Activated T-helper 1 cell treated with anti-CD3 and anti-CD28 coated beads, Interleukin-12 subunit alpha, Interleukin-12 subunit beta, Interleukin-2, Interleukin-4 antibody, amounts not matched to agents 30 ng/mL and 10 ng/mL and 1 ng/mL, durations not matched to agents 14 hours and 24 hours and 36 hours (primary cell): ENCODE measurements at places on chromosomes 3 and 15.

DNA sequence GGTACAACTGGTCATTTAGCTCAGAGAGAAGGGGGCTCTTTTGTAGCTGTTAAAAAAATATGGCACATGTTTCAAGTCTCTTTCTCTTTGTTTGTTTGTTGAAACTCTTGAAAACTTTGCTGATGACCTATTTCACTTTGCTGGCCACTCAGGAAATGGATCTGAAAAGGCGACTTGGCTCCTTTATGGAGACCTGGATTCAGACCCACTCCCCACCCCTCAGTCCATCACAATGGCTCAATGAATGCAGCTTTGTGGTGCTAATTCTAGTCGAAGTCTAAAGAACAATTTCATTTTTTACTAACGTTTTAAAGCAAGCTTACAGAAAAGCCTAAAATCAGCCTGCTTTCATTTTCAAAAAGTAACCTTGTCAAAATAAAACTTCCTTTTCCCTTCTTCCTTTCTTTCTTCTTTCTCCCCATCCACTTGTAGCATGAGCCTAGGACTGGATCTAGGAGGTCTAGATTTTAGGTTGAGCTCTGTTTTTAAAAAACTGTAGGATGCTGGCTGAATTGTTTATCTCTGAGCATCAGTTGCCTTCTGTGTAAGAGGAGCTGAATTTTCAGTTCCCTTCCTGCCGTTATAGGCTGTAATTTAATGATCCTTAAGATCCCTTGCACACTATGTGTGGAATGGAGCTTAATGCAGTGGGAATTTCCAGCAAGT is 165.5 kb upstream of the FEZF2 start:
- DNase-seq: no peak

DNA sequence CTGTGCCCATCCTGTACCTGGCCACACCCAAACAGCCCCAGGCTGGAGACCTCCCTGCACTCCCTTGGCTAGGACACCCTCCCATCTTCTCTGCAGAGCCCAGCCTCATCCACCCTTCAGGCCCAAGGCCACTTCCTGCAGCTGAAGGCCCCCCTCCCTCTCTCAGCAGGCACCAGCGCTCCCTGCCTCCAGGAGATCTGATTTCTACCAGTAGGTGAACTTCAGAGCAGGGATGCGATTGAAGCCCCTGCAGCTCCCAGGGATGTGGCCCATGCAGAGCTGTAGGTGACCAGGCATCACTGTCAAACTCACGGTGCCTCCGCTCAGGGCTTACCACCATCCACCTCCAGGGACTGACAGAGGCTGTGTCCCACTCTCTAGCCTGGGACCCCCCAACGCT is 96.3 kb downstream of the NUP210 start:
- DNase-seq: no peak

GRCh38 chr3:29582273-29582672 is 301.4 kb downstream of the RBMS3 start:
- DNase-seq: no peak

DNA sequence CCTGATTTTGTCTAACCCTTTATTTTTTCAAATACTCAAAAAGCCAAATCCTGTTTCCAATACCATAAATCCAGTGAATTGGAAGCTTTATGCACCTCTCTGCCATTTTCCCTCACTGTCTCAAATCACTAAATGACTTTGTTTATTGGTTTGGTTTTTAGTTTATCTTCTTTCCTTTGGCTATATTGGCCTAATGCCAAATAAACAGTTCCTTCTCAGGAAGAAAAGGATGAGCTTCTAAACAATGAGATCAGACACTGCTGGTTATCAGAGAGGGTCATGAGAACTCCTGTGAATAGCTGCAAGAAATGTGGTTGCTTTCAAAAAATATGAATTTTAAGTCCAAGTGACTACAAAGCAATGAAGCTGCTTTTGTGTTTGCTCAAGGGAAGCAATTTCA is 359.9 kb downstream of the MECOM start:
- DNase-seq: no peak

- no peak for DNase-seq
These were observed 47.6 kb downstream of the SHOX2 start for GRCh38 chr3:158058495-158059130.

GRCh38 chr3:159803459-159803858 is 185.2 kb upstream of the IL12A start:
- DNase-seq: no peak

DNA sequence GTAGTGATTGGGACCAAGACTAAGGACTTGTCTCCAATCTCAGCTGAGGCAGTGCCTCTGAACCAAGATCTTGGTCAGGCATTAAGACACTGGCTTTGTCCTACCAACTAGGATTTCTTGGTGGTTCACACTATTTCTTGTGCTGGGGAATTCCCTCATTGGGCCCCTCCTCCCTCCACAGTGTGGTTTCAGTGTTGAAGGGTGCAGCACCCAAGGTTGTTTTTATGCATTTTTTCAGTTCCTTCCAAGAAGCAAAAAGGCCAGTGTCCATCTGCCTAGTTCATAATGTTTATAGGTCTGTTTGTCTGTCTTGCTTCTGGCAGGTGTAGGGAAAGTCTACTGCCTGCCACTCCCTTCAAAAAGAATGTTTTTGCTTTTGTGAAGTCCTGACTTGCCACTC is 10.6 kb upstream of the ITPKA start:
- DNase-seq: peak; percentile 54

- no peak for DNase-seq
These were observed at the start of gene ALDH1A2 for GRCh38 chr15:58065445-58066041. TSS of gene ALDH1A2 (minus strand) at chr15:58065711. CDS start at chr15:58065650, 61 bp downstream.

DNA sequence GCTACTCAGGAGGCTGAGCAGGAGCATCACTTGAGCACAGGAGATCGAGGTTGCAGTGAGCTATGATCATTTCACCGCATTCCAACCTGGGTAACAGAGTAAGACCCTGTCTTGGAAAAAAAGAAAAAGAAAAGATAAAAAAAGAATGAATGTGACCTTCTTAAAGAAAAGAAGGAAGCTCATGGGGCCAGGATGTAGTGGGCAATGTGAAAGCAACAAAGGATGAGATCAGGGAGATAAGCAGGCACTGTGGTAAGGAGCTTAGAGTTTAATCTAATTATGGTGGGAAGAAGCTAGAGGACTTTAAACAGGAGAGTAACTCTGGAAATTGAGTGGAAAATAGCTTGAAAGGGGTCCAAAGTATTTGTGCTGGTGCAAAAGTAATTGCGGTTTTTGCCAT is 231.6 kb upstream of the UBE2E2 start:
- DNase-seq: no peak

DNA sequence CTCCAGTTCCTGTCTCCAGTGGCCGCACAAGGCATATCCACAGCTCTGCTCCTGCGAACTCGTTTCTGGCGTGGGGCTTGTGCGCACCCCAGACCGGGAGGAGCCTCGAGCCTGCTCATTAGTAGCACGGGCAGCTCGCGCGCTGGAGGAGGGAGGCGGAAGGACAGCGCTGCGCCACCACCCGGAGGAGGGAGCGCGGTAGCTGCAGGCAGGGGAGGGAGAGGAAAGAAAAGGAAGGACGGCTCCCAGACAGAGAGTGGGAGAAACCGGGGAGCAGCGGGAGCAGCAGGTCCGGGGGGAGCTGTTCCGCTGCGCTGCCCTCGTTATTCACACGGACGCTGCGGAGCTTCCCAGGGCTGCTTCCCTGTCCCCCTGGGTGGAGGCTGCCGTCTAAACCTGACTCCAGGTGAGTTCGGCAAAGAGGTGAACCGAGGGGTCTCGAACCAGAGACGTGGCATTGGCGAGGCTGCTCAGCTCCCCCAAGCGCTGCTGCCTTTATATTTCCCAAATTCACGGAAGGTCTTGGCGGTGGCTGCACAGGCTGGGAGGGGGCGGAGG is 121.3 kb upstream of the ZNF717 start:
- no peak for DNase-seq

GRCh38 chr3:114827495-114827894 is 319.6 kb downstream of the ZBTB20 start:
- DNase-seq: no peak

- DNase-seq: no peak
These were observed 59.5 kb downstream of the SCN11A start for GRCh38 chr3:38992117-38992760.

DNA sequence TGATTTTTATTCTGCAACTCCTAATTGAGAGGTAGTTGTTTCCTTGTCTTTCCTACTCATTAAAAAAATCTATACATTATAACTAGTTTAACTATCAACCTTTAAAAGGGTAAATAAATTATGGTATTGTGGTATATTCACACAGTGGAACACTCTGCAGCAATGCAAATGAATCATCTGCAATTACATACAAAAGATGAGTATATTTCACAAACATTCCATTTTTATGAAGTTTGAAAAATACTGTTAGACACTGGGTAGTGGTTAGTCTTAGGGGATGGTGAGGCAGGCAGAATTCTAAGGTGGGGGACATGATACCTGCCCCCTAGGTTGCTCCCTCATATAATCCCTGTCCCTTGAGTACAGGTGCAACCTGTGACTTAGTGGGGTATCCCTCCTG is 44.0 kb upstream of the MAGI1 start:
- no peak for DNase-seq

DNA sequence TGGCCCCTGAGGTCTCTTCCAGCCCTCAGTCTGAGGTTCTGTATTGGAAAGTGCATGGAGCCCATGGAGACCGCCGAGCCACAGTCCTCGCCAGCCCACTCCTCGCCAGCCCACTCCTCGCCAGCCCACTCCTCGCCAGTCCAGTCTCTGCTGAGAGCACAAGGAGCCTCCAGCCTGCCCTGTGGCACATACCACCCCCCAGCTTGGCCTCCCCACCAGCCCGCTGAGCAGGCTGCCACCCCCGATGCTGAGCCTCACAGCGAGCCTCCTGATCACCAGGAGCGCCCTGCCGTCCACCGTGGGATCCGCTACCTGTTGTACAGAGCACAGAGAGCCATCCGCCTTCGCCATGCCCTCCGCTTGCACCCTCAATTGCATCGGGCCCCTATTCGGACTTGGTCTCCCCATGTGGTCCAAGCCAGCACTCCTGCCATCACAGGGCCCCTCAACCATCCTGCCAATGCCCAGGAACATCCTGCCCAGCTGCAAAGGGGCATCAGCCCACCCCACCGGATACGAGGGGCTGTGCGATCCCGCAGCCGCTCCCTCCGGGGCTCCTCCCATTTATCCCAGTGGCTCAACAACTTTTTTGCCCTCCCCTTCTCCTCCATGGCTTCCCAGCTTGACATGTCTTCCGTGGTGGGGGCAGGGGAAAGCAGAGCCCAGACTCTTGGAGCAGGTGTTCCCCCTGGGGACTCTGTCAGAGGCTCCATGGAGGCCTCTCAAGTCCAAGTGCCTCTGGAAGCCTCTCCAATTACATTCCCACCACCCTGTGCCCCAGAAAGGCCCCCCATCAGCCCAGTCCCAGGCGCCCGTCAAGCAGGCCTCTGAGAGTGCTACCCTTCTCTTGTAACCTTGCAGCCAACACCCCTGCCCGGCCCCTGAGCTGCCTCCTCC is 40.9 kb downstream of the PML start:
- DNase-seq: no peak

DNA sequence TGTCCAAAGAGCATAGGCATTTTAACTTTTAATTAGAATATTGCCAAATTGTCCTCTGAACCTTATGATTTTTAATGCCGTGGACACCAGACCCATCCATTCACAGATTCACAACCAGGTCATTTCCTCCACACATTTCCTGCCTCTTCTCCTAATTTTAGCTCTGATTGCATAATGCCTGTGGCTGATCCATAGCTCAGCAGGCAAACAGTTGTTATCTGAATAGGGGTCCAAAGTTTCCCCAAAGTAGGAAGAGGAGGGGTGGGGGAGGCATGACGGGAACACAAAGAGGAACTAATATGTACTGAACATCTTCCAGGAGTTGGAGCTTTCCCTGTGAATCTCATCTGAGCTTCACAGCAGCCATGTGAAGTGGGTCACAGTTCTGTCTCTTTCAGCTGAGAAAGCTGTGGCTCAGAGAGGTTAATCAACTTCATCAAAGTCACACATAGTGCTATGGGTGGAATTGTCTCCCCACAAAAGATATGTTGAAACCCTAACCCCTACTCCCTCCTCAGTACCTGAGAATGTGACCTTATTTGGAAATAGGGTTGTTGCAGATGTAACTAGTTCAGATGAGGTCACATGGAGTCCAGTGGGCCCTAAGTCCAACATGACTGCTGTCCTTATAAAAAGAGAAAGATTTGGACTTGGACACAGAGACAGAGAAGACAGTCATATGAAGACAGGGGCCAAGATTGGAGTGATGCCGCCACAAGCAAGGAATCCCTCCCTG is 106.7 kb upstream of the AGBL1 start:
- no peak for DNase-seq

- DNase-seq: no peak
These were observed 73.3 kb downstream of the ABHD5 start for GRCh38 chr3:43764056-43764455.

GRCh38 chr3:147415286-147415685 is 6.1 kb downstream of the ZIC1 start:
- no peak for DNase-seq
